ENCODE measurements at places on chromosomes 6 and 20.

DNA sequence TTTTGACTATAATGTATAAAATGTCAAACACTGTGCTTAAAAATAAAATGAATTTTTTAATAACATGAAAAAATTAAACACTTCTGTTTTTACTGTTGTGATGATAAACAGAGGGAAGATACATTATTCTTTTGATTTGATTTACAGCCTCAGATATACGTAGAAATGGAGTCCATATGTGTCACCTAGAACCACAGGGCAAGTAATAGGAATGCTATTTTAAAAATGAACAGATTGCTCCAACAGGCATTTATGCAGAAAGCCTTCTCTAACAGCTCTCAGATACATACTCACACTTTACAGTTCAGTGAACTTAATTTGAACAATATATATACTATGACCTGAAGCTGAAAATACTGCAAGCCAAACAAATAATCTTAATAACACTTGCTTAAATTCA is 1551.0 kb downstream of the GRIK2 start:
- DNase-seq = no peak

DNA sequence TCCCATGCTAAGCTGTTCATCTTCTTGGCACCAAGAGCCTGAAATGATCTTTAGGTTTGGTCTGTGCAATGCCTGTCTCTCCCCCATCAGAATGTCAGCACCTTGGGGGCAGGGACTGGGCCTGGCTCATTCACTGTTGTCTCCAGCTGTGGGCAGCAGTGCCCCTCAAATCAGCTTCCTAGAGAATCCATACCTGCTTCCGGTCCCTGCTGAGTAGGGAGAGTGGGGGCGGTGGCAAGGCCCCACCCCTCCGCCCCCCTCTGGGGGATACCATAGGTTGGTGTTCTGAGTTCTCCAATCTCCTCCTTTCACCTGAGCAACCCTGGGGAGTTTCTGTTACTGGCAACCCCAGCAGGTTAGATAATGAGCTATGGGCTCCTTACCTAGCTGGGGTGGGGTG is 19.2 kb upstream of the SPDEF start:
- no peak for DNase-seq

GRCh38 chr6:136803608-136804007 is 11.3 kb upstream of the MAP3K5 start:
- DNase-seq = no peak

DNA sequence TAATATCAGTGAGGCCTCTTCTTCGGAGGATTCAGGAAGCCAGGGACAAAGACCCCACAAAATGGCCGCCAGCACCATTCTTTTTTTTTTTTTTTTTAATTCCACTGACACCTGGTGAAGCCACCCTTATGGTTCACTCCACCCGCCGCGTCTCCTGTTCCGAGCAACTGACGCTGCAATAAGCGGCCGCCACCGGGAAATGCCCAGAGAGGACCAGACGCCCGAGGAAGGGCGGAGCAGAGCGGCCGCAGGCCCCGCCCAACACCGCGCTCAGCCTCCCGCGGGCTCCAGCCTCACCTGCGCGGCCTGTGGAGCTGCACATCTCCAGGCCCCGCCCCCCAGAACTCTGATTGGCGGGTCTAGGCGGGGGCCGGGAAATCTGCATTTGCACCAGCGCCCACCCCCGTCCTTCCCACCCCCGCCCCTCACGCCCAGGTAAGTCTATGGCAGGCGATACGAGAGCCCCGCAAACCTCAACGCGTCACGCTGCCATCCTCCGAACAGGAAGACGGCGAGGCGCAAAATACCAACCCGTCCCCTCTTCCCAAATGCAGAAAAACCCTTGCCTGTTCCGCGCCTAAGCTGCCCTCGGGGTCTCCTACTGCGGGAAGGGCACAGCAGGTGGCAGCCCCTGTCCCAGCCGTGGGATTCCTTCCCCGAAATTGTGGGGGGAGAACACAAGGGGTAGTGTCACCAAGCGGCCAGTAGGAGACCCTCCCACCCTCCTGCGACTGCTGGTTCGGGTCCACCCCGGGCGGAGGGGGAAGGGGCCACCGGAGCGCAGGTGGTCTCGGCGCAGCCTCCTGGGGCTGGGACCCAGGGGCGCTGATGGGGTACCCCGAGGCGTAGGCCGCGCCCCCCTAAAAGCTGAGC is 960 bp downstream of the ATP9A start:
- peak; percentile 93 for DNase-seq

- DNase-seq = no peak
Observed at GRCh38 chr6:36075656-36076055, 48.0 kb downstream of the MAPK14 start.

GRCh38 chr6:80530103-80530502 is 423.6 kb downstream of the BCKDHB start:
- DNase-seq = no peak

DNA sequence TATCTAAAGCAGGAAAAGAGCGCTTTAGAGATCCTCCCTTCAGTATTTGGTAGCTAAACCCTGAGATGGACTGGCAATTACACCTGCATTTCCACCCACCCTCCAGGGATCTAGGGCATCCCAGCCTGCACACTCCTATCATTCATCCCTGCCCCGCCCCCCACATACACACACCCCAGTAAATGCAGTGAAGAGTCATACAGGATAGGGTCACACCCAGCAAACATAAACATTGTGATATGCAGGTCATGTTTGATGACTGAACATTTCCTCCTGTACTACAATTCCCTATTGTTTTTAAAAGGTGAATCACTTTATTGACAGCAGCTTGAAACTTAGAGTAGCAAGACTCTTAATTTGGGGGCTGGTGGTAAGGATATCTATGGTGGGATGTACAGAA is 112.9 kb downstream of the FOXO3 start:
- DNase-seq = no peak

DNA sequence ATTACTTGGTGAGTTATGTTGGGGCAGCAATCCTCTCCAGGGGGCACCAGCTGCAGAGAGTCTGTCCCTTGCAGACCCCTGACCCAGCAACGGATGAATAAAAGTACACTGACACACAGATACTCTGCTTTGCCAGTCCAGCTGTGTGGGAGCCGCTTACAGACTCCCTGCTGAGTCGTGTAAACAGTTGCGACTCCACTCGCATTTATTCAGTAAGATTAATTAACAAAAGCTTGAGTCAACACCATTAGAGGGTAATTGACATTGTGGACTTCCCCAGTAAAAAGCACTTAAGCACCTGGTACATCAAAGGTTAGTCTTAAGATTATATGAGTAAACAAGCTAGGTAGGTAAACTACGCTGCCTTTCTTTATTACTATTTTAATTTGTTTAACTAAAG is 92.0 kb upstream of the TMEM181 start:
- DNase-seq = peak; percentile 78

DNA sequence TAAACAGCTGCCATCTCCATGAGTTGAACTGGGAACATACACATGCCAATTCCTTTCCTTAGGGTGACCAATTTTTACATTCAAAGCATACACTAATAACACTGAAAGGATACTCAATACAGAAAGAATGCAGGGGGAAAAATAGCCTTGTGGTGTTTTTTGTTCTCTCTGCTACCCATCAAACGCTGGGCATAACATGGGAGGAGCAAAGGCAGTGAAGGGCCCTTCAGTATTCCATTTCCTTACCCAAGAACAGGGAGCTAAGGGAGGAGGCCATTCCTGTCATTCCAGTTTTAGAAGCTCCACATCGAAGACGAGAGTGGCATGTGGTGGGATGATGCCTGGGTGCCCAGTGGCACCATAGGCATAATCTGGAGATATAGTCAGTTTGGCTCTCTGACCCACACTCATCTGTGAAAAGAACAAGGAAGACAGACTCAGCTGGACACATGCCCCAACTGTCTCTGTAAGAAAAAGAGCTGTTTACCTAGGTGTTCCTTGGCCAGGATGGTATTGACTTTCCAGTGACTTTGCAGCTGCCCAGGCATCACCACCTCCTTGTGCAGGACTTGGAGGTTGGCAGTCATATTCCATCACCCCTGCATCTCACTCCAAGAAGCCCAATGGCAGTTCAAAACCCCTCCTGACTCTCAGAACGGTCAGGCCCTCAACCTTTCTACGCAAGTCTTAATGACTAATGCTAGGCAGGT is 20.9 kb downstream of the FKBP1A start:
- DNase-seq = no peak

DNA sequence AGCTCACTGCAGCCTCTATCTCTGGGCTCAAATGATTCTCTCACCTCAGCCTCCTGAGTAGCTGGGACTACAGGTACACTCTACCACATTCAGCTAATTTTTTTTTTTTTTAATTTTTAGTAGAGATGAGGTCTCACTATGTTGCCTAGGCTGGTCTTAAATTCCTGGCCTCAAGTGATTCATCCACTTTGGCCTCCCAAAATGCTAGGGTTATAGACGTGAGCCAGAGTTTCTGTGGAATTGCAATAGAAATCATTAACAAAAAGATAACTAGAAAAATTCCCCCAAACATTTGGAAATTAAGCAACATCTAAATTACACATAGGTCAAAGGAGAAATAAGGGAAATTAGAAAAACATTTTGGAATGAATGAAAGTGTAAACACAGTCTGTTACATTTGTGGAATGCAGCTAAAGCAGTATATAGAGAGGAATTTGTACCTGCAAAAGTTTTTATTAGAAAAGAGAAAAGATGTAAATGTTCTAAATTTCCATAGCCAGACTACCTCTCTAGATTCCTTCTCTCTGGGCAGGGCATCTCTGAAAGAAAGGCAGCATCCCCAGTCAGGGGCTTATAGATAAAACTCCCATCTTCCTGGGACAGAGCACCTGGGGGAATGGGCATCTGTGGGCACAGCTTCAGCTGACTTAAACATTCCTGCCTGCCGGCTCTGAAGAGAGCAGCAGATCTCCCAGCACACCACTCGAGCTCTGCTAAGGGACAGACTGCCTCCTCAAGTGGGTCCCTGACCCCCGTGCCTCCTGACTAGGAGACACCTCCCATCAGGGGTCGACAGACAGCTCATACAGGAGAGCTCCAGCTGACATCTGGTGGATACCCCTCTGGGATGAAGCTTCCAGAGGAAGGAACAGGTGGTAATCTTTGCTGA is 51.3 kb downstream of the ATRN start:
- DNase-seq = no peak

DNA sequence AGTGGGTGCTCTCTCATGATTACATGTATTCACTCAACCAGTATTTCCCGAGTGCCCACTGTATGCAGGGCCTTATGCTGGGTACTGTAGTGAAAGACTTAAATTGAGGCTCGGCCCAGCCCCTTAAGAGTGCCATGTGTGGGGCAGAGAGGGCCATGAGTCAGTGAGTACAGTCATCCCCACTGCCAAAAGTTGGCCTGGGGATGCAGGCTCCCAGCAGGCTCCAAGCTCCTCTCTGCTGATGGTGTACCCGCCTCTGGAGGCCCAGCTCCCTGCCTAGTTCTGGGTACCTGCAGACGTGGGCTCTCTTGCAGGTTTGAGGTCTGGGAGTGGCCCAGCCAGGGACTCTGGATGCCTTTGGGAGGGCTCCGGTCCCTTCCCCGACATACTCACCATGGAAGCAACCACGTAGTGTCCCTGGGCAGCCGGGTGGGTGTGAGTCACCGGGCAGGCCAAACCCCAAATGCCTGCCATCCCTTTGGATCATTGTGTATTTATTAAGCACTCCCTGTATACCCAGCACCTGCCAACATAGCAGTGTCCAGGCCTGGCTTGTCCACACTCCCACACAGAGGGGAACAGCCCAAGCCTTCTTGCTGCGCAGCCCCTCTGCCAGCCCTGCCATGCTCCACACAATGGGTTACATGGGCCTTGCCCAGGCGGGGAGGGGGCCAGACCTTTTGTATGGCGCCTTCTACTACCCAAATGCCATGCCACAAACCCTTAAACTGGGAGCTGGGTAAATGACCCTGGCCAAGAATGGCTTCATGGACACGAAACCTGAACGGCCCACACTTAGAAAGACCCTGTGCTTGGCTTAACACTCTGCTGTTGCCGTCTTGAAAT is 153.6 kb downstream of the VEGFA start:
- no peak for DNase-seq

GRCh38 chr6:27426045-27426620 is 37.6 kb downstream of the ZNF391 start:
- DNase-seq = no peak

DNA sequence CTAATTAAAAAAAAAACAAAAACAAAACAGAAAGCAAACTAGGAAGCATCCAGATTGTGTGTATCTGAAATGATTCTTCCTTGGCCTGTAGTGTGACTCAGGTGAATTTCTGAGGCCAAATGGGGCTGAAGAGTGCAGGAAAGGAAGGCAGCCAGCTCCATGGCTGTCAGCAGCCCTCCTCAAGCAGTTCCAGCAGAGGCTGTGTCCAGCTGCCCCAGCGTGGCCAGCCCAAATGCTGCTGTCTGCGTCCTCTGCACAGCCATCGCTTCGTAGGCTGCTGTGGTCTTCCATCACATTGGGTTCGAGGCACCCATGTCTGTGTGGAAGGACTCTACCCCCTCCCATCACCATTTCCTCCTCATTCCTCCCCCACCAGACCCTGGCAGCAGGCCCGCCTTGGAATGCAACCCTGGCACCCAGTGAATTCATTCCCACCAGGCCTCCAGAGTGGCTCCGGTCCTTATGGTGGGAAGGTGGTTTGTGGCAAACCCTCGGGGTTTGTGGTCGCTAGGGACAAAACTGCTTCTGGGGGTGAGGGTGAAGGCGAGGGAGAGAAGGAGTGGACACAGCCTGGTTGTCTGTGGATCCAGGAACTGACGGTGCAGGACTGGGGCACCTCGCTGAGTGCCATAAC is 81.5 kb downstream of the MYLK4 start:
- DNase-seq = no peak

DNA sequence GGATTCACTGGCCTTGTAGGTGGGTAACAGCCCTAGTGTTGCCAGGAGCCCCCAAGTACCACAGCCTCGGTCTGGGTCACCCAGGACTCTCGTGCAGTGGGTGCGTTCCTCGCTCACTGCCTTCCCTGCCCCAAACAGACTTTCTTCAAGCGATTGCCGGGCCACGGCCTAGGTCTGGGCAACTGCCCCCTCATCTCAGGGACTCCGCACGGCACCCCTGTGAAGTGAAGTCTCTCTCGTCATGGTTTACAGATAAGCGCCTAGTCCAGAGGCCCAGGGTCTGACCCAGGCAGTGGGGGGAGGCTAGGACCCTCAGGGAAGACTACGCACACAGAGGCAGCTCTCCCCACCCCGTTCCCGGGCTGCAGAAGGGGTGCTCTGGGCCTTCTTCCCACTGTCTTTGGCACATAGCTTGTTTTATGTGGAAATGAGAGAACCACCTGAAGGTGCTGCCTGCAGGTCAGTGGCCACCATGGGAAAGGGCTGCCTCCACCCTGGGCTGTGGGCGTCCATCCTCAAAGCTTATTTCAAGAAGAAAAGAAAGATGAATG is 220.8 kb downstream of the ERMARD start:
- no peak for DNase-seq

DNA sequence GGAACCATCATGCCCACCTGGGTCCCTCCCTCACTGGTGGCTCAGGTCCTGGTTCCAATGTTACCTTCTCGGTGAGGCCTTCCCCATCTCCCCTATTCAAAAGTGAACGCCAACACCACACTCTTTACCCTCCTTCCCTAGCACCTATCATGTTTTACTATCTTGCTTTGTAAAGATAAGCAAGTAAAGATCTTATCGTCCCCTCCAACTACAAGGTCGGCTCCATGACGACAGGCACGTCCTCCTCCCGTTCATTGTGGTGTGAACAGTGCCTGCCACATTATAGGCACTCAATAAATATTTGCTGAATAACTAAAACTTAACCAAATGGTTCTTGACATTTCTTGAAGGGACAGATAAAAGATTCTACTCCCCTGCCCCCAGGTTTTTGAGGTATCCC is 147.1 kb downstream of the PREX1 start:
- DNase-seq = no peak

Measured in NCI-H1930 (cell line).